ENCODE measurements at places on chromosomes 5 and 9.

- no peak for DNase-seq
Observed at GRCh38 chr9:26483991-26484390, 408.6 kb downstream of the CAAP1 start.

DNA sequence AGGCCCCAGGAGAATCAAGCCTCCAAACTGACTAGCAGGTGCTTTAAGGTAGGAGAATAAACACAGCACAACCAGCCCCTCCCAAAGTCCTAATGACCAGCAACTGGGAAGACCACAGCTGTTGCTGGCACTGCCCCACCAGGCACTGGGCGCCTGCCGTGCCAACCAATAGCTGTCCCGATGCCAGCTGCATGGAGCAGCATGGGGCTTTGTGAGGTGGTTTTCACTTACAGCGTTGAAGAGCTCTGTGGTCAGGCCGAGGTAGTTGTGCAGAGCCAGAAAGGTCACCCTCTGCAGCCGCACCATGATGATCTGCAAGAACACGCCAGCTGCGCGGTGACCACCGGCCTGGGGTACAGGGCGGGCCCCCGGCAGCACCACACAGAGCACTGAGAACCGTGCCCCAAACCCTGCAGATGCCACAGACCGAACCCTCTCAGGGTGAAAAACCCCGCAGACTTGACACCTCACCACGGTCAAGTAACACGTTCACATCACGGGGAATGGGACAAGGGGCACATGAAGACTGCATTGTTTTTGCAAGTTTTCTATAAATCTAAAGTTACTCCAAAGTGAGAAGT lies 28.7 kb downstream of the PNPLA7 start:
- DNase-seq: no peak

GRCh38 chr9:77798140-77798539 lies 150.0 kb upstream of the GNA14 start:
- DNase-seq: no peak

- DNase-seq: no peak
Observed at GRCh38 chr5:54741711-54742110, 224.2 kb downstream of the SNX18 start.

DNA sequence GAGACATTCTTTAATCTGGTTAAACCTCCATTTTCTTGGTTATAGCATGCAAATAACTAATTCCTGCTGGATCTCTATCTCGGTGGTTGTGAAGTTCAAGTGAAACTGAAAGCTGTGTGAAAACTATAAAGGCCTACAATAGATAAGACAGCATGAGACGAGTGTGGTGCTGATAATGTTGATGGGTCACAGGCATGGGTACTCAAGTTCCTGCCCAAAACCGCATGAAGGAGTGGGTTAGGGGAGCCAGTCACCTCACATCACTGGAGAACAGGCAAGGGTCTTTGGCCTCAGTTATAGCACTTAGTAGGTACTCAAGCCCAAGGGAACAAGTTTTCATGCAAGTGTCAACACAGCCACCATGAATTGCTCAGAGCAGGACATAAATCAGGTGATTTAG lies 16.7 kb downstream of the HMHB1 start:
- peak; percentile 22 for DNase-seq
